ENCODE measurements at places on chromosomes 4 and X.

GRCh38 chr4:132065940-132066495 lies 1083.1 kb upstream of the PCDH10 start:
- DNase-seq: no peak

GRCh38 chrX:138872537-138872936 lies 161.0 kb upstream of the FGF13 start:
- DNase-seq: no peak

GRCh38 chr4:168569066-168569930 lies 72.4 kb downstream of the PALLD start:
- DNase-seq: peak; percentile 24

DNA sequence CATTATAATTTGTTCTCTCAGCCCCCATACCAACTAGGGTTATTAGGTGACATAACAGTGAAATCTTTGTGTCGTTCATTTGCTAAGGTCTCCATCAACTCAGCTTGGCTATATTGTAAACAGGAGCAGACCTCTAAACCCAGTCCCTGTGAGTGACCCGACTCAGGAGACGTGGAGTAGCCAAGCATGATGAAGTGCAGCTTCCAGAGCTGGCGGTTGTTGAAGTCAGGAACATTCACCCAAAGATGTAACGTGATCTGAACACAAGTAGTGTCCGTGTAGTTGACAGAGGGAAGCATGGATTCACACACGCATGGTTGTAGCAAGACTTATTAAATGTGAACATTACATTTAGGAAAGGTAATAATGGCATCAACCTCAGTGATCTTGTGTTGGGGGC lies 102.3 kb downstream of the FAM193A start:
- DNase-seq: no peak

GRCh38 chr4:25843340-25844097 lies 19.3 kb downstream of the SEL1L3 start:
- DNase-seq: no peak

- no peak for DNase-seq
These were observed 125.8 kb upstream of the CLNK start for GRCh38 chr4:10810411-10810810.

- no peak for DNase-seq
These were observed 1509.6 kb downstream of the ADGRL3 start for GRCh38 chr4:62709618-62710252.

GRCh38 chr4:1872870-1873269 lies 1.7 kb downstream of the NSD2 start:
- peak; percentile 50 for DNase-seq

- DNase-seq: no peak
These were observed 55.1 kb upstream of the ZCCHC13 start for GRCh38 chrX:74248889-74249288.

DNA sequence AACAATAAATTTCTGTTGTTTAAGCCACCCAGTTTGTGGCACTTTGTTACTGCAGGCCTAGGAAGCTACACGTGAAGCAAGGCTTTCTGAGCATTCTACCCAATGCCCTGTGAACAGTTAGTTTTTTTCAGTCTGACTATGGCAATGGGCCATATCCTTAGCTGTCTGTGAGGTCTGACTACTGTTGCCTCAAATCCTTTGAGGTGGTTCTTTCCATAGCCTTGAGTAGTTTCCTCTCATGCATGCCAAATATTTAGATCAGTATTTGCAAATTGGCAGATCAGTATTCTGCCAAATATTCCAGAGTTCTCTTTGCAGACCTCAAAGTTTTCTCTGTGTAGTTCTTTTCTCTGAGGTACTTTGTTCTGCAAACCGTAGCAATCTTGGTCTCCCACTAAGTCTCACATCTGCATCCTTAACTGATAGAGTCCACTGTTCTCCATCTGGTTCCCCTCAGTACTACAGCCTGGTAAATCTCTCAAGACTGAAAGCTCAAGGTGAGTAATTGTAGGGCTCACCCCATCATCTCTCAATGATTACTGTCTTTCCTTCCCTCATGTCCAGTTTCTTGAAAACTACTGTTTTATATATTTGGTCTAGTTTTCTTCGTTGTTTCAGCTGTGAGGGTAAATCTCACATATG lies 984.9 kb upstream of the INTU start:
- no peak for DNase-seq

DNA sequence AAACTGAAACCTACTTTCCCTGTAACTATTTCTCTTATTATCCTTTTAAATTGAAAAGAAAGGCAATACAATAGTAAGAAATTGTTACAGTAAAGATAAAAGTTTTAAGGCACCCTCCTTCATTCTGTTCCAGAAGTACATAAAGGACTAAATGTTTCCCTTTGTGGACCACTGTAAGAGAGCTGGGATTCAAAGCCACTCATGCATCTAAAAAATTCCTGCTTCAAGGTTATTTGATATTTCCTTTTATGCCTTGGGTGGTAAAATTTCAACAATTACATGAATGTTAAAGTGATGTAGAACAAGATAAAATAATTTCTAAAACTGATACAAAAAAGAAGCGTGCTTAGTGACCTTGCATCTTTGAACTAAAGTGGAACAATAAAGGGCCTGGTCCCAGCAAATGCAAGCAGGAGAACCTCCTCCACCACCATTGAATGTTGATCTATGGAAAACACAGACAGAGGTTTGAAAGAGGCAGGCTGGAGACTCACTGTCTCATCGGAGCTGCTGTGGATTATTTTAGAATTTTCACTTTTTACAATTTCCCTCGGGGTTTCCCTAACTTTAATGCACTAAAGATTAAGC lies 42.3 kb upstream of the PRSS12 start:
- DNase-seq: no peak

GRCh38 chrX:75038925-75039324 lies 113.7 kb upstream of the NEXMIF start:
- DNase-seq: peak; percentile 21

DNA sequence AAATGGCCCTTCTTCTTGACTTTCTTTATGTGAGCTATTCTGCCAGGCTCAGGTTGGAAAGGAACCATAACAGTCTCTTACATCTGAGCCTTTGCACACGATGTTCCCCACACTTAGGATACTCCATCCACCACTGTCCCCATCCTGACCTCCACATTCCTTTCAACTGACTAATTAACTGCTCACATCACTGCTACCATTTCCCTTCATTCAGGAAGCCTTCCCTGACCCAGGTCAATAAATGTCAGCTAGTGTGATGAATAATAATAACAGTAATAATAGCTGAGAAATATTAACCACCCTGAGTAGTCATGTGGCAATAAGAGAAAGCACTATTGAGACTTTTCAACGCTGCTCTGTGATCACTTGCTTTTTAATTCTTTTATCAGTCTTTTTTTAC lies 291.7 kb downstream of the KCNIP4 start:
- no peak for DNase-seq

GRCh38 chr4:76950052-76950955 lies 752 bp downstream of the SEPTIN11 start:
- peak; percentile 74 for DNase-seq

DNA sequence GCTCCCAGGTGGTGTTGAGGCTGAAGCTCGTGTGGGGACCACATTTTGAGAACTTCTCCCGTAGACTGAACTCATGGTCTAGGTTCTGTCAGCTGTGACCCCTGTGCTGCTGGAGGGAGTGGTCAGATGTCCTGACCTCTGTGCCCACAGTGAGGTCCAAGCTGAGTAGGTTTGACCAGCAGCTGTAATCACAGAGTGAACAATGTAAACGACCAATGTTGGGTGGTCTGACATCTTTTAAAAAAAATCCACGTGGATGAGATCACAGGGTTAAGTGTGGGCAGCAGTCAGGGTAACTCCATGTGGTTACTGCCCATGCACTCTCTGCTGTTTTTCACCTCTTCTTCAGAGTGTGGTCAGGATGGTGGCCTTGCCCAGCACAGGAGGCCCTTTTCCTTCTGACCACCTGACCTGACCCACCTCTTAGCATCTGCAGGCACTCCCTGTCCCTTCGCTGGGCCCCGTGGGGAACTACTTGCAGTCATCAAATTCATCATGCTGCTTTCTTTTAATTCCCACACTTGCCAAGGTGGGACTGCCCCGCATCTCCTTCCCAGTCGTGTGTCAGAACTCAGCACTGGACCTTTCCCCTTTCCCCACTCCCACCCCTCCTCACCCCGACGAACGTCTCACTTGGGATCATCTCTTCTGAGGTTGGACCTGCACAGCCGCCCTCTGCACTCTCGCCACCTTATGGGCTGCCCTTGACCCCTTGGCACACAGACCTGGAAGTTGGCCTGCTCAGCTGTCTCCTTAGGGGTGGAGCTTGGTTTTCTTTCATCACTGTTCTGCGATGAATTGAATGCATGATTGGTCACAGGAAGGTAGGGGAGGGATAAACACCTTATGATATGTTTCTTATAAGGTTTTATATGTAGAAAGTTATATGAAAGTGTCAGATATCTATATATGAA lies 120.1 kb downstream of the PTTG2 start:
- DNase-seq: no peak

DNA sequence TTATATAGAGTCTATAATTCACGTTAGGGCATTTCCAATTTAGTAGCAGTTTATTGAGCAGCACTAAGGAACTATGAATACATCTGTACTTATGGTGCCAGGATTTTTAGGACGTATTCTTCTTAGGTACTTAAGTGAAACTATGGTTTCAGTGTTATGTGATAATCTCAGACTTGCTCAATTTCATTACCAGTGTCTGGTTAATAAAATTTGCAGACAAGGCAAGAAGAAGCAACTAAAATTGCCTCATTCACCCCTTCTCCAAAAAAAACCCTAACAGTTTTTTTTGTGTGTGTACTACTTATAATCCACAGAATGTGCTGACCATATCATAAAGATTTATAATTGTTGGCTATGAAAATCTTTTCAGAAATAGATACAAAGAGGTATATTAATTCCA lies 6.0 kb upstream of the CXCL10 start:
- DNase-seq: no peak

GRCh38 chr4:4914059-4914820 lies 54.8 kb downstream of the MSX1 start:
- DNase-seq: no peak

DNA sequence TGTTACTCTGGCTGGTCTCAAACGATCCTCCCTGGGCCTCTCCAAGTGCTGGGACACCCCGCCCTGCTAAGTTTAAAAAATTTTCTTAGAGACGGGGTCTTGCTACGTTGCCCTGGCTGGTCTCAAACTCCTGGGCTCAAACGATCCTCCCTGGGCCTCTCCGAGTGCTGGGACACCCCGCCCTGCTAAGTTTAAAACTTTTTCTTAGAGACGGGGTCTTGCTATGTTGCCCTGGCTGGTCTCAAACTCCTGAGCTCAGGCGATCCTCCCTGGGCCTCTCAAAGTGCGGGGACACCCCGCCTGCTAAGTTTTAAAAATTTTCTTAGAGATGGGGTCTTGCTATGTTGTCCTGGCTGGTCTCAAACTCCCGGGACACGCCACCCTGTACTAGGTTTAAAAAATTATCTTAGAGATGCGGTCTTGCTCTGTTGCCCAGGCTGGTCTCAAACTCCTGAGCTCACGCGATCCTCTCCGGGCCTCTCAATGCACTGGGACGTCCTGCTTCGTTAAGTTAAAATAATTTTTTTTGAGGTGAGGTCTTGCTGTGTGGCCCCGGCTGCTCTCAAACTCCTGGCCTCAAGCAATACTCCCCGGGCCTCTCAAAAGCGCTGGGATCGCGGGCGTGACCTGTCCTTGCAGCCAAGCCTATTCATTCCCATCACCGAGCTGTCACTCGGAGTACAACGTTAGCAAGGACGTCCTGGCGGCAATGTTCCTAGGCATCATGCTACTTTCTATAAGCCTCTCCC lies 1.1 kb downstream of the SLC25A6 start:
- DNase-seq: peak; percentile 20

GRCh38 chrX:9562851-9563250 lies 98.0 kb downstream of the TBL1X start:
- DNase-seq: no peak

DNA sequence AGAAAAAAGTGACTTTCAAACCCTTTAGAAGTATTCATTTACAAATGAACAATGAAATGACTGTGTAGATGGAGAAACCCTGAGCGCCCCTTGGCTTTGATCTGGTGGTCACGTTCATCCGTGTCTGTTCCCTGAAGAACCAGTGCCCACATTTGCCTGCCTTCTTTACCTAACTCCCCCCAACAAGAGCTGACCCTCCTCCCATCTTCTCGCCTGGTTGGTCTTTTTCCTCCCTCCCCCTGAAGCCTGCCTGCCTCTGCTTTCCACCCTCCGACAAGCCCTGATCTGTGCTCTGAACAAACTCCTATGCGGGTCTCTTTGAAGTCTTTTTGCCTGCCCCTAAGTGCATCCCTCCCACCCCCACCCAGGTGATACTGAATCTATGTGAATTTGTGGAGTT lies 18.5 kb downstream of the TBL1X start:
- no peak for DNase-seq

DNA sequence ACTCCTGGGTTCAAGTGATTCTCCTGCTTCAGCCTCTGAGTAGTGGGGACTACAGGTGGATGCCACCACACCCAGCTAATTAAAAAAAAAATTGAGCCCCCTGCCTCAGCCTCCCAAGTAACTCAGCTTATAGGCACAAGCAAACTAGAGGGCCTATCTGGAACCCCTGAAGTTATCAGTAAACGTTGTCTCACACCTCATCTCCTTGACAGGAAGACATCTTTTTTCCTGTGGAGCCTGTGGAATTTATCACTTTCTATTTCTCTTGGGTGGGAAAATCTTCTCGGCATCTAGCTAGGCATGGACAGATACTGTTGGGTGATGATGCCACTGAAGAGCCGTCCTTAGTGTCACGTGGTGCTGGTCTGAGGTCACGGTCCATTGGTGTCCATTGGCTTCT lies 171.3 kb downstream of the SOWAHB start:
- DNase-seq: no peak

DNA sequence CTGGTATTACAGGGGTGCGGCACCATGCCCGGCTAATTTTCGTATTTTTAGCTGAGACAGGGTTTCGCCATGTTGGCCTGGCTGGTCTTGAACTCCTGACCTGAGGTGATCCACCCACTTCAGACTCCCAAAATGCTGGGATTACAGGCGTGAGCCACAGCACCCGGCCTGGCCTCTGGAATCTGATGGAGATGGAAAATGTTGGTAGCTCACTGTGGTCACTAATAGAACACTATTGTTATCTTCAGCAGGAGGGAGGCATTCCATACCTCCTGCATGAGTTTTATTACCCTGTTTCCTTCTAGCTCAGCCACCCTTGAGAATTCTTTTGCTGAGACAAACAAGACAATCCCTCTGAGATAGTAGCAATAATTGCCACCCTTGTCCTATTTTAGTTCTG lies 105.0 kb downstream of the SHROOM3 start:
- no peak for DNase-seq

- DNase-seq: no peak
These were observed 2.3 kb downstream of the FBXL5 start for GRCh38 chr4:15652841-15653240.

DNA sequence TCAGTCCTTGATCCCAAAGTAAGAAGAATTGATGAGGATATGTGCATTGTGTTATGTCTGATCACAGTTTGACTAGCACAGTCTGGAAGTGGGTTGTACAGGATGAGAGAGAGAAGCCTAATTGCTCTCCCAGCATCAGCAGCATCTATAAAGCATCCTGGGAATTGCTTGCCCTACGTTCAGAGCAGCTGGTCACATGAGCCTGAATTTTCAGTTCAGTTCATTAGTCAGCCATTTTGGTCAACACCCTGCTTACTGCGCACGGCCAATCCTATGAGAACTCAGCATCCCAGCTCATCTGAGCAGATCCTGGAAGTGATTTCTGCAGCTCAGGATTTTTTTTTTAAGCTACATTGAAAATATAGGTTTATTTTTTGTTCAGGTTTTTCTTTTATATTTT lies at the start of gene RUFY3:
Gene RUFY3 (plus strand): TSS at position 218 of the 400 bp plus-strand sequence. CDS start 610 bp downstream, outside the sequence.
- DNase-seq: no peak

All from stimulated activated CD4-positive, alpha-beta T cell treated with anti-CD3 and anti-CD28 coated beads, Interleukin-15, amount 100 ng/mL, for 24 hours (primary cell).